Activated naive CD4-positive, alpha-beta T cell treated with anti-CD3 and anti-CD28 coated beads, Interleukin-2, amount 50 U/mL, for 16 hours (primary cell): ENCODE measurements at places on chromosomes 11 and 22.

- no peak for DNase-seq
Measured at GRCh38 chr11:44133335-44133946, 38.0 kb downstream of the EXT2 start.

DNA sequence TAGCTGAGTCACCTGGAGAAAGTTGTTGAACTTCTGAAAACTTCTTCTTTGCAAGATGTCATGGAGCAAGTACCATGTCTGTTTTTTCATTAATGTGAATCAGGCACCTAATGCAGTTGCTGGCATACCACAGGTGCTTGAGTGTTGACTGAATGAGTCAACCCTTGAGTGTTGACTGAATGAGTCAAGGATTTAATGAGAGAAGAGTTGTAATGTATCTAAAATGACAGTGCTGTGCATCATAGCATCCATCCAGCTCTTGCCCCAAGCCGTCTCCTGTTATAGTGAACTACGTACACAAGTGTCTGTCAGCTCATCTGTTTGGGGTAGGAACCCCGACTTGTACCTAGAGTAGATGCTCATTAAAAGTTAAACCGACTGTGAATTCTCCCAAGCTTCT, 93.1 kb downstream of the CWC15 start:
- DNase-seq: no peak

DNA sequence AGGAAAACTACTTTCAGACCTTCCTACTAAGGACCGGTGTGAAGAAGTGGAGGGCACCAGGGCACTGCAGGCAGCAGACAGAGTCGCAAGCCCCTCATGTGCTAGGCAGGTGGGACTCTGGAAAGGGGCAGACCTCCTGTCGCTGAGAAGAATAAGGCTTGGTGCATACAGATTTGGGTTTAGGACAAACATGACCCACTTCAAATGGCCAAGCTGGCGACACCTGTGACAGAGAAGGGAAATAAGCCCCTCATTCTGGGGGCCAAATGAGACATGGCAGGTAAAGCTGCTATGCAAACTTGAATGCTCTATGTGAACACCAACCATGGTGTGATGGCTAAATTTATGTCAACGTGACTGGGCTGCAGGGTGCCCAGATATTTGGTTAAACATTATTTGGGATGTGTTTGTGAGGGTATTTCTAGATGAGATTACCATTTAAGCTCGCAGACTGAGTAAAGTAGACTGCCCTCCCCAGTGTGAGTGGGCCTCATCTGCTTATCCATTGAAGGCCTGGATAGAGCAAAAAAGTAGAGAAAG, 112.4 kb upstream of the PITPNB start:
- DNase-seq: no peak

GRCh38 chr11:12876988-12877387, 132.1 kb upstream of the RASSF10 start:
- no peak for DNase-seq

DNA sequence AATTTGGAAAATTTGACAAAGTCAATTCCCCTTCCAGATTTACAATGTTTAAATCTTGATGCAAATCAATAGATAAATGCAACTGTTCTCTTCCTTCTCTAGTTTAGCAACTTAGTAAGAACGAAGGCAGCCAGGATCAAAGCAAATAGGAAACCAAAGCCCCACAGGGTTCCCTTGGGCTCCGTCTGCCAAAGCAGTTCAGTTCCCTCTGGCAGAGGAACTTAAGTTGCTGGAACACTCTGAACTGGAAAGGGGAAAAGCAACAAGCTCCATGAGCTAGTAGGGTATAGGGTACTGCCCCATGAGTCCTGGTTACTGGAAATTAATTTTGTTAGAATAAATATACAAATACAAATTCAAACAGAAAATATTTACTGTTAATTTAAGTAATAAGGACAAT, 91.3 kb downstream of the RELT start:
- no peak for DNase-seq

- DNase-seq: no peak
Measured at GRCh38 chr11:120778685-120779490, 245.0 kb upstream of the TBCEL start.

DNA sequence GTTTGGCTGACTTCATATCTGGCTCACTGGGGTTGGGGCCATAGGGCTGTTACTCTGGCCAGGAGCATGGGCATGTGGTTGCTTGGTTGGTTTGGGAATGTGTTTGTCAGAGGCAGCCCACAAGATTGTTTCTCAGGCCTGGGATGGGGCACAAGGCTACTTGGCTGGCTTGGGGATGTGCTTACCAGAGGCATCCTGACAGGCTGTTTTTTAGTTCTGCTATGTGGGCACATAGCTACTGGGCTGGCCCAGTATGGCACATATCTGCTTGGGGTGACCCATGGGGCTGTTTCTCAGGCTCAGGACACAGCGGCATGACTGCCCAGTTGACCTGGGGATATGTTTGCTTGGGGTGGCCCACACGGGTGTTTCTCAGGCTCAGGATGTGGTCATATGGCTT, 94.6 kb upstream of the PGR start:
- DNase-seq: no peak

- DNase-seq: no peak
Measured at GRCh38 chr11:115872416-115872815, 368.2 kb upstream of the CADM1 start.

DNA sequence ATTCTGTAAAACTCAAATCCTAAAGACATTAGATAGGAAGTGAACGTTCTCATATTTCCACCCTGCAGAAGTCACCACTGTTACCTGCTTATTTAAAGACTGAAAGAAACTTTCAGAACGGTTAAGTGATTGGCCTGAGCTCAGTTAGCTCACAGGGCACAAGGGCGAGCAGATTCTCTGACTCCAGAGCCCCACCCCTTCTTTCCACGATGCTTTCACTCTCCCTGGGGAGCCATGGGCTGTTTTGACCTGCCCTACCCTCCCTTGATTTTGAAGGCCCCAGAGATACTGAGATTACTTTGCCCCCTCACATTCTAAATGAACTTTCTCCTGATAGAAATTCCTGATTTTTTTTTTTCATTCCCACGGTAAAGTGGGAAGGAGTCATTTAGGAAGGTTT, 33.9 kb downstream of the ARHGAP1 start:
- no peak for DNase-seq

DNA sequence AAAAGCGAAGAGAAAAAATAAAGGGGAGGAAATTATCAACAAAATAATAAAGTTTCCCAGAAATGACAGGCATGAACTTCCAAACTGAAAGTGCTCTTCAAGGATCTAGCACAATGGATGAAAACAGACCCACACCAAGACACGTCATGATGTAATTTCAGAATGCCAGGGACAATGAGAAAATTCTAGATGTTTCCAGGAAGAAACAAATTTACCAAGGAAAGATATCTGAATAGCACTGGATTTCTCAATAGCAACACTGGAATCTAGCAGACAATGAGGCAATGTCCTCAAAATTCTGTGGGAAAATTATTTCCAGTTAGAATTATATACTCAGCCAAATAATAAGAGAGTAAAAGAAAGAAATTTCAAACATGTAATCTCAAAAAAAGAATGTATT, 46.0 kb downstream of the DENND5A start:
- DNase-seq: no peak

- DNase-seq: no peak
Measured at GRCh38 chr22:29146091-29146560, 59.6 kb upstream of the EMID1 start.

- no peak for DNase-seq
Measured at GRCh38 chr11:120900643-120901042, 123.3 kb upstream of the TBCEL start.

DNA sequence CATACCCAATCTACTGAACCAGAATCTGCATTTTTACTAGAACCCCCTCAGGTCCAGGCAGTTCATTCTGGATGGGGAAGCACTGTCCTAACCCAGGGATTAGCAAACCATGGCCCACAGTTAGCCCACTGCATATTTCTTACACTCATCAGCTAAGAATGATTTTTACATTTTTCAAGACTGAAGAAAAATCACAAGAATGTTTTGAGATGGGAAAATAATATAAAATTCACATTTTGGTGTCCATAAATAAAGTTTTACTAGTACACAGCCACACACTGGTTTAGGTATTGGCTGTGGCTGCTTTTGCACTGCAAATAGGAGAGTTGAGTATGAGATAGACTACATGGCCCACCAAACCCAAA, 59.4 kb downstream of the PPFIBP2 start:
- DNase-seq: no peak

DNA sequence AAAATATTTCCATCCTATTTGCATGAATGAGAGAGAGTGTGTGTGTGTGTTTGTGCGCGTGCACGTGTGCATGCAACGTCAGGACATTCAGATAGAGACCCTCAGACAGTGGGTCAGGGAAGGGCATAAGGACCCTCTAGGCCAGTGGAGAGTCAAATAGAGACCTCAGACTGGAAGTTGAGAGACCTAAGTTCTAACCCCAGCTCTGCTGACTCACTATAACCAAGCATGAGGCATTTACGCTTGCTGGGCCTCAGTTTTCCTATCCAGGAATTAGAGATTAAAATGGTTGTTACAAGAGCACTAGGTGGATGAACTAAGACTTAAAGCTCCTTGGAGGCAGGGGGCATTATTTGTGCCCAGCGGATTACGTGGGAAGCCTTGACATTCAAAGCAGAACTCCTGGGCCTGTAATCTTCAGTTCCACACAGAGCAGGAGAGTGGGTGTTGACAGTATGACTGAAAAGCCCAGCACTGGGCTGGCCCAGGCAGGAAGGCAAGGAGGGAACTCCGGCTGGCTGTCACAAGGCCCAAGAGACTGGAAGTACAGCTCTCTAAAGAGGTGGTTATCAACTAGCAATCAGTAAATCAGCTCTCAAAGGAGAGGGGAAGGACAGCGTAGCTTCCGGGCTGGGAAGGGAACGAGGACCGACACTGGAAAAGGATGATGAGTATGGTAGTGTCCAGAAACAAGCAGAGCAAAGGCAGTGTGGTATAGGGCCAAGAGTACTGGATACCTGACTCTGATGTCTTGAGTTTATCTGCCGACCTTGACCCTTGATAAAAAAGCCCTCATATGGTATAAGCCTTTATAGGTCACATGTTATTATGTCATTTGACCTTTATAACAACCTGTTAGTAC, 9.2 kb downstream of the RHOG start:
- no peak for DNase-seq
